Activated CD8-positive, alpha-beta memory T cell treated with anti-CD3 and anti-CD28 coated beads, Interleukin-2, amount 10 ng/mL, durations not matched to agents 7 days and 5 days (primary cell): ENCODE measurements at places on chromosomes 3 and 15. TPM values are rescaled to one million over a fixed set of nuclear protein-coding genes. Genes with fewer than 3 reads are reported as not detected.

GRCh38 chr3:3127432-3128010 lies 781 bp downstream of the TRNT1 start:
- H3K4me3 ChIP-seq, result peak overlapping the region; percentile 96
- peak; percentile 78 for DNase-seq
- H3K36me3 ChIP-seq, result peaks cover 34% of the 10 kb centered on the region
- no peaks in the 10 kb centered on the region for H3K27me3 ChIP-seq
- H3K4me1 ChIP-seq, result peaks cover 36% of the 10 kb centered on the region

DNA sequence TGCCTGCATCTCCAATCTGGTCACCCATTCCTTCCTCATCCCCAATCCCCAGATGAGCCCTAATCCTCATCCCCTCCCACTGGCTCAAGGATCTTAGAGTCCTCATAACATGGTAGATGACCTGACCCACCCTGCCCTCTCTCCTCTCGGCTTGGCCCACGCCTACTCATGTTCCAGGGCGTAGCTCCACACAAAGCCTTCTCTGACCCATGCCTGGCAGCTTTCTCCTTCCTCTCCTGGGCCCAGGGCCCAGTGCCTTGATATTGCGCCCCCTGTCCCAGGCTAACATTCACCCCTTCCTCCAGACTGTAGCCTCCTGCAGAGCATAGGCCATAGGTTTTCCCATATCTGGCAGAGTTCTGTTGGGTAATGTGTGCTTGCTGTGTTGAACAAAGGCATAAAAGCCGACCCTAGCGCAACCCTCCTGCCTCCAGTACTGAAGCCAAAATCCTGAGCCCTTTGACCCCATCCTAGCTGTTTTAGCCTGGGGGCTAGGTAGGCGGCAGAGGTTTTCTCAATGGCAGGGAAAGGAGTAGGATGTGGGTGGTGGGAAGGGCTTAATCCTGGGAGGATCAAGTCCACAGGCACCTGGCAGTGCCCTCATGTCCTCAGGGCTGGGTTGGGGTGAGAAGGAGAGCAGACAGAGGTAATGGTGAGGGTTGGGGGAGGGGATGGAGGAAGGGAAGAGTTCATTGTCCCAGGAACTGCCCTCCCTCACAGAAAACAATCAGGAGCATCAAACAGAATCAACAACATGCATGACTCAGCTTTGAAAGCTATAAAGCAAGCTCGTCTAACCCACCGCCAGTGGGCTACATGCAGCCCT lies 35.5 kb downstream of the MESD start:
- peaks cover 17% of the 10 kb centered on the region for H3K4me1 ChIP-seq
- H3K27me3 ChIP-seq, result no peaks in the 10 kb centered on the region

GRCh38 chr3:59527493-59527892 lies 477.7 kb upstream of the CFAP20DC start:
- peaks cover 16% of the 10 kb centered on the region for H3K4me1 ChIP-seq
- no peak overlapping the region for H3K4me3 ChIP-seq
- H3K36me3 ChIP-seq, result peaks cover 7% of the 10 kb centered on the region
- DNase-seq, result no peak
- peak overlapping the region; percentile 32 for H3K27ac ChIP-seq

GRCh38 chr3:119641416-119641815 lies 19.0 kb downstream of the POPDC2 start:
- peaks cover 18% of the 10 kb centered on the region for H3K36me3 ChIP-seq
- DNase-seq, result no peak
- H3K4me1 ChIP-seq, result peaks cover 41% of the 10 kb centered on the region
- no peak overlapping the region for H3K27ac ChIP-seq

GRCh38 chr3:49794431-49794830 lies 5.2 kb downstream of the CDHR4 start:
- no peak for DNase-seq
- no peak overlapping the region for H3K27ac ChIP-seq
- H3K36me3 ChIP-seq, result no peaks in the 10 kb centered on the region
- H3K27me3 ChIP-seq, result no peaks in the 10 kb centered on the region
- peaks cover 6% of the 10 kb centered on the region for H3K4me1 ChIP-seq

DNA sequence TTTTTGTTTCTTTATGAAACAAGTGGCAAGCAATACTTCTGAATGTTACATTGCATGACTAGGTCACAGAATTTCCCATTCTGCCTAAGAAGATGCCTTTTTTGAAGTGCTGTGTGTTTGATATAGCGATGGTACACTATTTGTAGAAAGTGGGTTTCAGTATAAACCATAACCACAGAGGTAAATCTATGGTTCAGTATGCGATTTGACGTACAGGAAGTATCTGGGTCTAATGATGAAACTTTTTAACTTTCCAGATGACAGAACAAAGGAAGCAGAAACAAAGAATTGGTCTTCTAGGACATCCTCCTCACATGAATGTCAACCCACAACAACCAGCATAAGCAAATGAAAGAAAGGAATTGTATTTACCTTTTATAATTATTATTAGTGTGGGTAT lies 133.4 kb upstream of the BHLHE40 start:
- H3K27ac ChIP-seq, result peak overlapping the region; percentile 90
- DNase-seq, result no peak
- no peaks in the 10 kb centered on the region for H3K27me3 ChIP-seq
- peak overlapping the region; percentile 31 for H3K4me3 ChIP-seq
- H3K36me3 ChIP-seq, result peaks cover 53% of the 10 kb centered on the region
- H3K4me1 ChIP-seq, result peaks cover 96% of the 10 kb centered on the region

GRCh38 chr3:130960139-130960795 lies 66.4 kb downstream of the ASTE1 start:
- H3K36me3 ChIP-seq, result peaks cover 52% of the 10 kb centered on the region
- no peak for DNase-seq
- no peaks in the 10 kb centered on the region for H3K27me3 ChIP-seq
- no peak overlapping the region for H3K4me3 ChIP-seq
- H3K27ac ChIP-seq, result no peak overlapping the region

- no peak overlapping the region for H3K4me3 ChIP-seq
- DNase-seq, result no peak
- H3K36me3 ChIP-seq, result no peaks in the 10 kb centered on the region
- no peaks in the 10 kb centered on the region for H3K4me1 ChIP-seq
- no peak overlapping the region for H3K27ac ChIP-seq
- peaks cover 4% of the 10 kb centered on the region for H3K27me3 ChIP-seq
These were observed 266.6 kb downstream of the MEX3B start for GRCh38 chr15:81779181-81779580.

- H3K4me1 ChIP-seq, result peaks cover 5% of the 10 kb centered on the region
- H3K36me3 ChIP-seq, result peaks cover 23% of the 10 kb centered on the region
- no peaks in the 10 kb centered on the region for H3K27me3 ChIP-seq
- H3K4me3 ChIP-seq, result no peak overlapping the region
These were observed 15.9 kb upstream of the ACAD9 start for GRCh38 chr3:128863560-128863959.

- H3K27me3 ChIP-seq, result peaks cover 1% of the 10 kb centered on the region
- H3K4me1 ChIP-seq, result no peaks in the 10 kb centered on the region
- no peaks in the 10 kb centered on the region for H3K36me3 ChIP-seq
- H3K4me3 ChIP-seq, result no peak overlapping the region
- DNase-seq, result no peak
- no peak overlapping the region for H3K27ac ChIP-seq
These were observed 59.6 kb downstream of the ITGA11 start for GRCh38 chr15:68372291-68372811.

DNA sequence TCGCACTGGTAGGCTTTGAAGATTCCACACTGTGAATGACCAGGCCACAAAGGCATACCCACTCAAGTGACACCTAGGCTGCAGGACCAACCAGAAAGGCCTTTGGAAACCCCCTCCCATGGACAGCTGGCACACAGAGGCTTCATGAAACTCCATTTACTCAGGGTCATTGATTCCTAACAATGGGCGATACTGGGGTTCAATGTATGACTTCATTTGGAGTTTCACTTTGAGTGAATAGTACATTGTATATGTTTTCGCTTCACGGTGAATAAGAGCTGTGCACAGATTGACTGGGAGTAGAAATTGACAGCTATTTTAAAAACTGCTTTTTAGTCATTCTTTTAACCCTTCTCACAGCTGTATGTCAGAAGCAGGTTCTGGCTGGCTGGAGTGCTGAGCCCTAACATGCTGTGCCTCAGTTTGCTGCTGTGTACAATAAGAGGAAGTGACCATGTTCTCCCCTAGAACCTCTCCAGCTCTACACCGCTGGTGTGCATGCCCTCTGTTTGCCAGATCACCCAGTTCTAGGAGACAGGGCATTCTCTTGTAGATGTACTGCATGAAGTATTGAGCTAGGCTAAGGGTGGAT lies 15.4 kb upstream of the CX3CR1 start:
- H3K27me3 ChIP-seq, result peaks cover 16% of the 10 kb centered on the region
- peaks cover 38% of the 10 kb centered on the region for H3K4me1 ChIP-seq
- H3K4me3 ChIP-seq, result no peak overlapping the region
- no peak overlapping the region for H3K27ac ChIP-seq

GRCh38 chr15:67613708-67614107 lies 71.2 kb downstream of the MAP2K5 start:
- no peak for DNase-seq
- H3K27me3 ChIP-seq, result no peaks in the 10 kb centered on the region
- H3K36me3 ChIP-seq, result no peaks in the 10 kb centered on the region
- no peak overlapping the region for H3K27ac ChIP-seq

DNA sequence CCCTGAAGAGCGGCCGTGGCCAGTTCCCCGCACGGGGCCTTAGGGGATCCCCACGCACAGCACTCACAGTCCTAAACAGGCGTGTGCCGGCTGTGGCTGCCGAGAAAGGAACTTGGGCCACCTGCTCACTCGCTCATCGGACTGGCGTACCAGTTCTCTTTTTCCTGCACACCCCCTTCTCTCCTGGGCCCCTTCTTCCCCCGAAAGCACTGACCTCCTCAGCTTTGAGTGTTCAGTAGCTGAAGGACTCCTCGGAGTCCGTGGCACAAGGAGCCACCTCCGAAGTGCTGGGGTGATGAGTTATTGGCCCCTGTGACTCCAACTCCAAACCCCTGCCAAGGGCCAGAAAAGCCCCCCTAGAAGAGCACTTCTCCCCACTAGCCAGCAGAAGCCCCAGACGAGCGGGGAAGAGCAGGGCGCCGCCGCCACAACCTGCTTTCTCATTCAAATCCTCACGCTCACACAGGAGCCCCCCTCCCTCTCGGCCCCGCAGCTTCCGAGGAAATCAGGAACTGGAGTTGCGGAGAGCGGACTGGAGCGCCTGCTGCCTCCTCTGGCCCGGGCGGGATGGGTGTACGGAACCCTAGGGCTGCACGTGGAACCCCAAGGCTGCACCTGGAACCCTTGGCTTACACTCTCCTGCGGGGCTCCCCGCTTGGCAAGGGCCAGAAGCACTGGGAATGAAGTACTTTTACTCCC lies at the start of gene PLCH1:
PLCH1 (minus strand) TSS at position 446 of the 699 bp plus-strand sequence. CDS start 40,847 bp downstream, outside the sequence.
- peaks cover 70% of the 10 kb centered on the region for H3K27me3 ChIP-seq
- peak; percentile 56 for DNase-seq
- H3K27ac ChIP-seq, result no peak within 1 kb of the TSS

DNA sequence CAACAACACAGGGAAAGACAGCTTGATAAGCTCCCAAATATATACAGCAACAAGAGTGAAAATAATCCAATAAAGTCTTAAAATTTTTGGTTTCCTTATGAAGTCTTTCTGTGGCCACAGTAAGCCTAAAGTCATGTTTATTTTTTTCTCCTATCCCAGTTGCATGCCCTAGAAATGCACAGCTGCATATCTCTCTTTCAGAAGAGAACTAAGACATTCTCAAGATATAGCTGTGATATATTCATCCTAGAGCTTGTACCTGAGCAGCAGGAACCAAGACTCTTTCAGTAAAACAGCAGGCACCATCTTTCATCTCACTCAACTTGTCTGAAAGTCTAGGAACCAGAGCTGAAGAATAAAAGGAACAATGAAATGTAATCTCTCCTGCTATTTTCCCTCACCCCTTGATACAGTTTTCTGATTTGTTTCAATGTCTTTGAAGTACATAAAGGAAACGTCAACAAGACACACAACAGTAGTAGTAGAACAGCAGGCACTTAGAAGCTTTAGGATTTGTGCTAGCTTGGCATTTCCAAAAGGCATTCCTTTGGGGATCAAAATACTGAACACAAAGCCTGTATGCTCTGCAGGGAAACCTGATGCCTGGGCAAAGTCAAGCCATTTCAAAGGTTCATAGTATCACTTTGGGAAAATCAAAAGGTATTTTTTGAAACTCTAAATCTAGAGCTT lies 536.8 kb downstream of the PYDC2 start:
- H3K4me1 ChIP-seq, result no peaks in the 10 kb centered on the region
- H3K4me3 ChIP-seq, result no peak overlapping the region
- H3K27ac ChIP-seq, result no peak overlapping the region
- no peaks in the 10 kb centered on the region for H3K27me3 ChIP-seq

DNA sequence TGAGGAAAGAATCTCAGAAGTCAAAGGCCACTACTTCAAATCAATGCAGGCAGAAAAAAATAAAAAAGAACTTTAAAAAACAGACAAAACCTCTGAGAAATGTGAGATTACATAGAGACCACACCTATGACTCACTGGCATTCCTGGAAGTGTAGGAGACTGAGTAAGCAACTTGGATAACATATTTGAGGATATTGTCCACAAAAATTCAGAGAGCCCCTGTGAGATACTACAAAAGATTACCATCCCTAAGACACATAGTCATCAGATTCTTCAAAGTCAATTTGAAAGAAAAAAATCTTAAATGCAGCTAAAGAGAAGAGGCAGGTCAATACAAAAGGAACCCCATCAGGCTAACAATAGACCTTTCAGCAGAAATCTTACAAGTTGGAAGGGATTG lies 887.3 kb downstream of the NTRK3 start:
- H3K27ac ChIP-seq, result no peak overlapping the region
- H3K27me3 ChIP-seq, result no peaks in the 10 kb centered on the region
- H3K36me3 ChIP-seq, result no peaks in the 10 kb centered on the region
- H3K4me3 ChIP-seq, result no peak overlapping the region
- no peaks in the 10 kb centered on the region for H3K4me1 ChIP-seq

DNA sequence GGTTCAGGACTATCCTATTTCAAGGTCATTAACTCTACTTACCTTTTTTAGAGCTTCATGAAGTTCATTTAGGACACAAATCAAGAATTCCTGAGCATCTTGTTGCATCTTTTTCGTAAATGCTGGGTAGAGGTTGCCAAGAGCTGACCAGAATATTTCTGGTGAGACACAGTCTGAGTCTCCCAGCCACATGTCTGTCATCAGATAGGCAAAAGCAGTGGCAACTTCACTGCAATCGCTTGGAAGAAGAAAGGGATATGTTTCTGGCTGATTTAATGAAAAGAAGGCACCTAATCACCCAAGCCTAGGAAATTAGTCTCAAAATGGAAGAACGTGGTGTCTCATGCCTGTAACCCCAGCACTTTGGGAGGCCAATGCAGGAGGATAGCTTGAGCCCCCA lies 2.9 kb downstream of the USP50 start:
- DNase-seq, result no peak
- H3K4me3 ChIP-seq, result no peak overlapping the region
- peaks cover 17% of the 10 kb centered on the region for H3K27me3 ChIP-seq
- peaks cover 2% of the 10 kb centered on the region for H3K4me1 ChIP-seq
- H3K27ac ChIP-seq, result no peak overlapping the region

PPARG gene
- 2.8 TPM for total RNA-seq

TEX264 gene
- 66.5 TPM for total RNA-seq

IRAK2 gene
- 9.1 TPM for total RNA-seq

CEP19 gene
- total RNA-seq, result 4.1 TPM

C2CD4A gene
- not detected for total RNA-seq

AADACL2 gene
- total RNA-seq, result not detected

PRSS50 gene
- not detected for total RNA-seq

SI gene
- total RNA-seq, result not detected
